ENCODE measurements at places on chromosomes 3 and 15.

GRCh38 chr15:87528873-87529272, 727.7 kb downstream of the NTRK3 start:
- no peak for DNase-seq

DNA sequence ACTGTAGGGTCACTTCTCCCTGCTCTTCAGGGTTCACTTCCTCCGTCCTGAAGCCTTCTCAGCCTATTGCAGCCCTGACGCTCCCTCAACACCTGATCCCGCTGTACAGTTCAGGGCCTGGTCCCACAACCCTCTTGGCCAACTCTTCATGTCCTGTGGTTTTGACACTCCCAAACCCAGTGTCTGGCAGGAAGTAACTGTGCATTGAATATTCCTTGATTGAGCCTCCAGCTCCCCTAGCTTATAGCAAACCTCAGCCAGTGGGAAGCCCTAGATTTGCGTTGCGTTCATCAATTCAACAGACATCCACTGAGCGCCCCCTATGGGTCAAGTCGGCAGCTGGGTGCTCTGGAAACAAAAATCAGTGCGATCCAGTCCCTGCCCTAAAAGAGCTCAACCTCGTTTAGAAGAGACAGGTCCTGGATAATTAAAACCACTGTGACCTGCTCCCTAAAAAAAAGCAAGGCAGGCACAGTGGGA, 13.5 kb downstream of the UBAP1L start:
- DNase-seq: no peak

DNA sequence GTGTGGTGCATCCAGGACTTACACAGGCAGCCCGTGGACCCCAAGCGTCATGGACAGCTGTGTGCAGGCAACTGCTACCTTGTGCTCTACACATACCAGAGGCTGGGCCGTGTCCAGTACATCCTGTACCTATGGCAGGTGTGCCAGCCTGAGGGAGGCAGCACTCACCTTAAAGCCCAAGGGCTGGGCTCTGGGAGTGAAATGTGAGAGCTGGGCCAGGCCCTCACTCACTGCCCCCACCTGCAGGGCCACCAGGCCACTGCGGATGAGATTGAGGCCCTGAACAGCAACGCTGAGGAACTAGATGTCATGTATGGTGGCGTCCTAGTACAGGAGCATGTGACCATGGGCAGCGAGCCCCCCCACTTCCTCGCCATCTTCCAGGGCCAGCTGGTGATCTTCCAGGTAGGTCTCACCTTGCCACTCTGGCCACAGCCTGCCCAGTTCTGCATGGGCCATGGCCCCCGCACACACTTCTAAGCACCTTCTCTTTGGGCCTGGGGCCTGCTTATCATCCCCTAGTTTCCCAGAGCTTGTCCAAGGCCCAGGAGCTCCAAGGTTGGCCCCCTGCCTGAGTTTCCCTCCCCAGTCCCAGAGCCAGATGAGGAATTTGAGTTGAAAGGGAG, 11.0 kb downstream of the VILL start:
- DNase-seq: no peak

DNA sequence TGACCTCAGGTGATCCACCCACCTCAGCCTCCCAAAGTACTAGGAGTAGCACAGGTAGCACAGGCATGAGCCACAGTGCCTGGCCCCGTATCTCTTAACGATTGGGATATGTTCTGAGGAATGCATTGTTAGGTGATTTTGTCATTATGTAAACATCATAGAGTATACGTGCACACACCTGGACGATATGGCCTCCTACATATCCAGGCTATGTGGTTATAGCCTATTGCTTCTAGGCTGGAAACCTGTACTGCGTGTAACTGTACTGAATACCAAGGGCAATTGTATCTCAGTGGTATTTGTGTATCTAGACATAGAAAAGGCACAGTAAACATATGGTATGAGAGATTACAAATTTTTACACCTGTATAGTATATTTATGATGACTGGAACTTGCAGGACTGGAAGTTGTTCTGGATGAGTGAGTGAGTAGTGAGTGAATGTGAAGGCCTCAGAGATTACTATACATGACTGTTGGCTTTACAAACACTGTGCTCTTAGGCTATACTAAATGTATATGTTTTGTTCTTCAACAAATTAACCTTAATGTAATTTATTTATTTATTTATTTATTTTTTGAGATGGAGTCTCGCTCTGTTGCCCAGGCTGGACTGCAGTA, 120.7 kb downstream of the MBNL1 start:
- DNase-seq: no peak

DNA sequence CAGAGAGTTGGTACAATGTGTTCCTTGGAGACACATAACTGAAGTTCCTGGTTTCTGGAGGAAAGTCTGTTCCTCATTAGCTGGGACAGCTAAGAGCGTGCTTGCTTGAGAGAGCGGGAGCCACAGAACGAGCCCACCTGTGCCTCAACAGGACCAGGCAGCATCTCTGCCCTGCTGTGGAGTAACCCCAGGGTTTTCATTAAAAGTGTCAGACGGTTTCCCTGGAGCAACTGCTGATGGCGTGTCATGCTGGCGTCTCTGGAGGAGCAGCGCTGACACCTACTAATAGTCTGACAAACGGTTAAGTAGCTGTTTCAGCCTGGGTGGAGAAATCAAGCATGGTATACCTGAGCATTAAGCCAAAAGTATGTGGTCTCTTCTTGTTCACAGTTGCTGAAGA, 150.0 kb downstream of the MCTP2 start:
- no peak for DNase-seq

DNA sequence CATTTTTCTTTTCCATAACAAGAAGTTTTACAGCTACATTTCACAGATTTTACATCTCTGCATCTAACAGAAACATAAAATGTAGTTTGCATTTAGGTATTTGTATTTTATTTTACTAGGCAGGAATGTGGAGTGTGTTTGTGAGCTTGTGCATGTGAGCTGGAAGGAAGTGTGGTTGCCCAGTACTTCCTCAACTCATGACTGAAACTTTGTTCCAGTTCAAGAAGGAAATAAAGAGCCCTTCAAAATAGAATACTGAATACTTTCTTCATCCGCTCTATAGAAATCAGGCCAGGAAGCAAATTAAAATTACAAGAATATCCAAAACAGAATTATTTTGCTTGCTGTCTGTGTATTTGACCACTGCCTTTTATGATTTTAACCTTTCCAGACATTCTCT, 81.3 kb downstream of the CHL1 start:
- no peak for DNase-seq

- no peak for DNase-seq
These were observed 8.0 kb downstream of the NISCH start for GRCh38 chr3:52463416-52463815.

DNA sequence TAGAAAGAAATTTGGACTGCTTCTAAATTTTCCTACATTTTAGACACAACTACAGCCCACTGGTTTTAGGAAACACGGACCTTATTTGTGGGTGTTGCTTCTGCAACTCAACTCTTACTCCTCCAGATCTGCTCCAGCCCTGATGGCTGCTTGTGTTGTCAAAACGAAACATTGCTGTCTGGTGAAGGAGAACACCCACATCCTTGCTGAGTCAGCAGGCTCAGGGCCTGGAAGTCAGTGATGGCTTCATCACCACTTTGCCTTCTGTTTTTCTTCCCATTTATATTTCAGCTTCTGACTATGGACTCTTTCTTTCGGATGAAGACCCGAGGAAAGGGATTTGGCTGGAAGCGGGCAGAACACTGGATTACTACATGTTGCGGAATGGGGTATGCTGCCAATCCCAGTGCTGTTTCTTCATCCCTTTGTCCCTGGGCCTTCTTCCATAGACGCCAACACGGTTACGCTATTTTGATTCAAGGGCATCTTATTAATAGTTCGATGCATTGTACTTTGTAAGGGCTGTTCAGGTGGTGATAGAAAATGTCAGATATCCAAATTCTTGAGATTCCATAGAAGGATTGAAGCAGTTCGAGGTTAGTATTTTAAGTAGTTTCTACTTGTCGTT, 392.6 kb upstream of the TPM1 start:
- no peak for DNase-seq

- DNase-seq: no peak
These were observed 60.8 kb upstream of the GALNT15 start for GRCh38 chr3:16113704-16114103.

- DNase-seq: no peak
These were observed 86.8 kb downstream of the BDH1 start for GRCh38 chr3:197468866-197469382.

DNA sequence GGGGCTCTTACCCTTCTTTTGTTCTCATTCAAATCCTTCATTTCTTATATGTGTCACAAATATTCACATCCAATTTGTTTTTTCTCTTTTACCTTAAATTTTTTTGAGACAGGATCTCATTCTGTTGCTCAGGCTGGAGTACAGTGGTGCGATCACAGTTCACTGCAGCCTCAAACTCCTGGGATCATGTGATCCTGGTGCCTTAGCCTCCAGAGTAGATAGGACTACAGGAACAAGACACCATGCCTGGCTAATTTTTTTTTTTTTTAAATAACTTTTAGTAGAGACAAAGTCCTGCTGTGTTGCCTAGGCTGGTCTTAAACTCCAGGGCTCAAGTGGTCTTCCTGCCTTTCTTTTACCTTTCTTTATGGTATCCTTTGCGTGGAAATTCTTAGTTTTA, 66.5 kb downstream of the POLR2M start:
- no peak for DNase-seq

- DNase-seq: no peak
These were observed 43.8 kb downstream of the NEK10 start for GRCh38 chr3:27325419-27325818.

DNA sequence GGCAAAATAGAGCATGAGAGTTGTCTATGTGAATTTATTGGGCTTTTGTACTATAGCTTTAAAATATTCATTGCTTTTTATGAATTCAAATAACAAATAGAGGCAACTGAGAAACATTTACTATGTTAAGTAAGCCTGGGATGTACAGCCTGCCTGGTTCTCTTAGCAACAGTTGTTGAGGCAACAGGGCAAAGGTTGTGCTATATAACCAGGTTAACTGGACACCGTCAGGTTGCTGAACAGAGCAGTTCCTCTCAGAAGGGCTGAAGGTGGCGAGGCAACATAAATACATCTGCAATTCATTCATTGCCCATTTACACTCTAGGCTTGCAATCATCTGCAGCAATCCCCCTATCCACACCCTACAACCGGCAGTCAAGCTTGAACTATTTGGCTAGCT, 78.2 kb downstream of the GTF2E1 start:
- DNase-seq: no peak

- DNase-seq: no peak
These were observed 230.5 kb downstream of the NFKBIZ start for GRCh38 chr3:102079809-102080197.

- no peak for DNase-seq
These were observed 41.3 kb downstream of the ST6GAL1 start for GRCh38 chr3:186971578-186971977.

DNA sequence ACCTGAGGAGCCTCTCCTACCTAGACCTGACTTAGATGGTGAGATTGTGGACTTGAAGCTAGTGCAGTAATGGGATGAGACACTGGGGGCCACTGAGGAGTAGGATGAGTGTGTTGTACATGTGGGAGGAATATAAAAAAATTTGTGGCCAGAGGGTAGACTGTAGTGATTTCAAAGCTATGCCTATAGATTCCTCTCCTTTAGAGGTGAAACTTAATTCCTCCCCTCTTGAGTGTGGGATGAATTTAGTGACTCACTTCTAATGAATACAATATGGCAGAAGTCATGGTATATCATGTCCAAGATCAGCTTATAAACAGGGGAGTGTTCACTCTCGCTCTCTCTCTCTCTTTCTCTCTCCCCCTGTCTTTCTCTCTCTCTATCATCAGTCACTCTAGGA, 6.7 kb downstream of the ZNF860 start:
- DNase-seq: no peak

GRCh38 chr15:74769463-74770025, 12.3 kb upstream of the CSK start:
- DNase-seq: no peak

DNA sequence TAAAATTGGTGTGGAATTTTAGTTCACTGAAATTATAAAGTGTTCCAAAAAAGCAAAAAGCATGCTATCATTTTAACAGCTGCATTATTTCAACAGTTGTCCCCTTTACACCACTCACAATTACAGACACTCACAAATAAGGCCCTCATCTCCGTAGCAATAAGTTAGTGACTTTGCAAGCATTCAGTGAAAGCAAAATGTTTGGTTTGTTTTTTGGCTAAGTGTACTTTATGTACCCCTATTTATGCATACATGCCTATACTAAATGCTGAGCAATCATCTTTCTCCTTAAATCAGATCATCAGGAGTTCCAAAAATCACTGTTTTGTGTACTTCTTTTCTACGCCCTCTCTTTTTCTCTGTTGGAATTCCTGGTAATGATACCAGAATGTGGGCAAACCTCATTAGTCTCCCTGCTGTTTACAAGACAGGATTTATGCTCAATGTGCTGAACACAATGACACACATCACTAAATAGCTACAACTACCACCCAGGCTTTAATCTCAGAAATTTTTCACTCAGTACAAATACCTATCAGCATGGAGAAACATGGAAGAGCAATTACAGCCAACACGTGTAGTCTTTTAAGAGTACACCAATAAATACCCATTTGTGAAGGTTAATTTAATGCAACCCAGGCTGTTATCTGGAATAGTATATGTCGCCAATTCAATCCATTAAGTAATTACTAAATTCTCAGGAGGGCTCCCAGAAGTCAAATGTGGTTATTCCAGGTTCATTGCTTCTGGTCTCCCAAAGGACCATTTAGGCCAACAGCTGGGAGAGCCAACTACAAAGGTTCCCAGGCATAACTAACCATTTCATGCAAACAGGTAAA, 12.0 kb downstream of the ALDH1A2 start:
- no peak for DNase-seq

GRCh38 chr3:11826628-11827265, 19.9 kb downstream of the TAMM41 start:
- DNase-seq: no peak

DNA sequence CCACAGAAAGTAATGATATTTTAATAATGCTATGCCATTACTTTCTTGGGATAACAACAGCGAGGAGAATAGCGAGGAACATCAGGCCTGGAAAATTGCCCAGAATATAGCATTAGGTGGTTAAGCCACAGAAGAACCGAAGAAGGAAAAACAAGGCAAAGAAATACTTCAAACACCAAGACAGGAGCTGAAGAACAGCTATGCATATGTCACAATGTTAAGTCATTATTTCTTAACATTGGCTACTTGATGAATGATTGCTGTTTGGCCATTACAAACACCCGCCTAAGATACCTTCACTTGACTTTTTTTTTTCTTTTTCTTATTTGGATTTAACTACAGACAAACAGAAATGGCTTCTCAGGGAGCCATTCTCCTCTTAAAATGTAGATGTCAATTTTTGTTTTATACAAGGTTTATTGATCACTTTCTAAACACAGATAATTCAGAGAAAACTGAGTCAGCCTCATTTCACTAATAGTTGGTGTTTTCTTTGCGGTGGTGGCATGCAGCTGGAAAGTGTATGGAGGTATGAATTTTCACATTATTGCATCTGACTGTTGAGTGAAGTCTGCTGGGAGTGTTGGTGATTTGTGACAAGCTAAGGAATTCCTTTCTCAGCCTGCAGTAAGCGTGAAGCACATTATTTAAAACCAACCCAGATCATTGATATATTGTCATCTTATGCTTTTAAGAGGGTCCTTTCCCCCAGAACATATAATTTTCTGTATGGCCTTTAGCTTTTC, 705.7 kb upstream of the NR2F2 start:
- no peak for DNase-seq

Measured in effector memory CD4-positive, alpha-beta T cell (primary cell).